Left lung (tissue), 14 donors: ENCODE measurements at places on chromosomes 2 and 18. TPM values are rescaled to one million over a fixed set of nuclear protein-coding genes. Genes with fewer than 3 reads are reported as not detected.

DHX57 gene
- polyA plus RNA-seq, result 40.6 TPM

DNA sequence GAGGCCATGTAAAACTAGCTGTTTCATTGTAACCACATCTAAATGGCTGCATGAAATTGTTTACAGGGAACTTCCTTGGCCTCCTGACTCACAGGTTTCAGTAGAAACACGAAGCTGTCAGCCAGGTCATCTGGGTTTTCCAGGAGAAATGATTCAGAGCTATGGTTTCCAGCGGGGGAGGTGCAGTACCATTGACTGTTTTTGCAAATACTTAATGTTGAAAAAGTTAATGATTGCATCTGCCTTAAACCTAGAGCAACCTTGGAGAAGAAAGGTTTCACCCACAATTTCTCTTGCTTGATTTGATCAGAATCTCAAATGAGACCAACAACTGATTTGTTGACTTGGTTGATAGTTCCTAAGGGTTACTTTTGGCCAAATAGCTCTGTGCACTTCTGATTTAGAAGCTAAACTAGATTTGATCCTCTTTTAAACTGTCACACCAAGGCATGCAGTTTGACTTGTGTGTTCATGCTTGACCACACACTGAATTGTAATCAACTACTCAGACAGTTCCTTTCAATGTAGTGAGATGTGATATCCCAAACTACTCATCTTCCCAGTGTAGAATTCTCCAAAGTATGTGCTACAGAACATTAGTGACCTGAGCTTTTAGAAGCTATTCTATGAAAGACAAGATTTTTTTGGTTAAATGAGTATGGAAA lies 193.5 kb upstream of the CHST9 start:
- no peak for DNase-seq

ABCG8 gene
- polyA plus RNA-seq, result 0.74 TPM

DNA sequence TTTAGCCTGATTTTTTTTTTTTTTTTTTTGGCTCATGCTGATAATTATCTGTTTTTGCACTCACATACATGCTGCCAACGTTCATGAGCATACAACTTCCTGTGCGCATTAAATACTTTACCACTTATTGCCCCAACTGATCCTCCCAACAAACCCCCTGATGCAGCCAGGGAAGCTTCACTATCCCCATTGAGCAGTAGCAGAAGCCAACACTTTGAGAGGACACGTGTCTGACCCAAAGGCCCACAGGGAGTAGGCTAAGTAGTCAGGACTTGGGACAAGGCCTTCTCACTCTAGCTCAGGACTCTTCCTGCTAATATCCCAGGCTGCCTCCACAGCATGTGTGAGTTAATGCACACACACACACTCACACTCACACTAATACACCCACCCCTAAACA lies 36.2 kb upstream of the MAT2A start:
- DNase-seq, result no peak

- DNase-seq, result no peak
Observed at GRCh38 chr2:226963528-226963927, 127.7 kb downstream of the RHBDD1 start.

GRCh38 chr2:39587641-39588040 lies 78.1 kb upstream of the TMEM178A start:
- DNase-seq, result no peak
